NCI-H2081 treated with DMSO at 0.1 percent for 48 hours (cell line): ENCODE measurements at places on chromosomes 3 and 15.

DNA sequence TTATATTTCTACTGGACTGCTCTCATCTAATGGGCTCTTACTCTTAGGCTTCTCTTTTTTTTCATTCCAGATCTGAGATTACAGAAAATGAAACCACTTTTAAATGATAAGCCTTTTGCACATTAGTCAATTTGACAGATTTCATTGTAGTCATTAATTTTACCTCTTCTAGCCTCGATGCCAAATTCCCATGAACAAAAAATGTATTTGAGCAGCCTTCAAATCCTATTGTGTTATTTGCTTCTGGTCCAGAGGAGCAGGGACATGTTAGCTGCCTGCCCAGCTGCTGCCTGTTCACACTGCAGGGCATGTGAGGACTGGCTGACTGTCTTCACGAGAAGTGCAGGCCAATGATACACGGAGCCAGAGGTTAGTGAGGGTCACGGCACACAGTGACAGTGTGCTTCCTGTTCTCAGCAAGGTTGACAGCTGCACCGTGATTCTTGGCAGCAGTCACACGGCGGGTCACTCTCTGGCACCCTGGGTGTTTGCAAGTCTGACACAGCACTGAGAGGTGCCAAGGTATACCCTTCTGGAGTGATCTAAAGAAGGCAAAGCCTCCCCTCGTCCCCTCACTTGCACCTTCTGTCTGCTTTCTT is 40.8 kb downstream of the KAT2B start:
- DNase-seq = no peak

- DNase-seq = no peak
Measured at GRCh38 chr15:66238318-66238717, 15.2 kb downstream of the MEGF11 start.

DNA sequence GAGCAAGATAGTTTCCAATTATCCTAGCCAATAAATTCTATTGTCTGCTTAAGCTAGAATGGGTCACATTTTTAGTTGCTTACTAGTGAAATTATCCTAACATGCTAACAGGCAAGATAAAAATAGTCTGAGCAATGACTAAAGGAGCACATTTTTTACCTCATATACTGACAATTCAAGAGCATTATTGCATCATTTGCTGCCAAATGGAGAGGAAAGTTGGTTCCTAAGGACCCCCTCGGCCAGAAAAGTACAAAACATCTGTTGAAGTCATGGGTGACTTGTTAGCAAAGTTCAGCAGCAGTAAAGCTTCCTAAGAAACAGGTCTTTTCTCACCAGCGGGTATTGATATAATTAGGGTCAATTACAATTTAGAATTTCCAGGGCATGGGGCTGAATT is 1001.0 kb downstream of the FHIT start:
- no peak for DNase-seq

DNA sequence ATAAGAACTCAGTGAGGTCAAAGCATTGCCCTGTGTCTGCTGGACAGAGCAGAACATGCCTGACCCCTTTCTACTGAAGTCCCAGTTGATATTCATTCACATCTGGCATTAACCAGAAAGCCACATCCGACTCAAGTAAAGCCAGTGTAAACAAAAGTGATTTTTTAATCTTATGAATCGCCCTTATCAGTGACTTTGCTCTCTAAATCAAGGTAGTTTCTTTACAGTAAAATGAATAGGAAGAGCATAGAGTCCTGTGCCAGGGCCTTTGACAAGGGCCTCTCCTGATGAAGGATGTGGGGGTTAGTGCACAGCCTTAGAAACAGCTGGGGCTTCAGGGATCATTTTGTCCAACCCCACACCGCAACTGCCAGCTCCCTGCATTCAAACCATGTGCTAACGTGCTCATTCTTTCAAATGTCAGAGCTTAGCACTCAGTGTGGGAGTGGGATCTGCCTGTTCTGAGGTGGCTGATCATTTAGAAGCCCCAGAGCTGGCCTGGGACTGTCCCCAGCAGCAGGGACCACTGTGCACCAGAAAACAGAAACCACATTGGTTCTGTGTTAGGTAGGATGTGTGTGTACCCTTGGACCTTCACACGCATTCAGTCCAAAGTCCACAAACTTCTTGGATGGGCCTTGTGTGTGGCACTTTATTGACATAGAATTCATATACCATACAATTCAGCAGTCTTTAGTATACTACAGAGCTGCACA is 55.3 kb downstream of the CCR4 start:
- no peak for DNase-seq

DNA sequence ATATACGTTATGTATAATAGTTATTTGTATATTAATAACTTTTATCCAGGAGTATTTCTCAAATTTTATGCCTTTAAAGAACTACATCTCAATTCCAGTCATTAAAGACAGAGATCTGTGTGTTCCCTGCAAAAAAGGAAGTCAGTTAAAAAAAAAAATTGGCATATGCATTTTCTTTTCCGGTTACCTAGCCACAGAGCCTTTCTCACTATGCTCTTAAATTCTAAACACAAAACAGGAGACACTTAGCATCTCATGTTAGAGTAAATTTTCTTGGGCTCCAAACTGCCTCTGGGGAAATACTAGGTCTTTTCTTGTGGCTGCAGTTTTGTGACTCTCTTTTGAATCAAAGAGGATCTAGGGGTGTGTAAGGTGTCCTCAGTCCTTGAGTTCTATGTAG is 105.9 kb downstream of the KCNH8 start:
- DNase-seq = no peak

DNA sequence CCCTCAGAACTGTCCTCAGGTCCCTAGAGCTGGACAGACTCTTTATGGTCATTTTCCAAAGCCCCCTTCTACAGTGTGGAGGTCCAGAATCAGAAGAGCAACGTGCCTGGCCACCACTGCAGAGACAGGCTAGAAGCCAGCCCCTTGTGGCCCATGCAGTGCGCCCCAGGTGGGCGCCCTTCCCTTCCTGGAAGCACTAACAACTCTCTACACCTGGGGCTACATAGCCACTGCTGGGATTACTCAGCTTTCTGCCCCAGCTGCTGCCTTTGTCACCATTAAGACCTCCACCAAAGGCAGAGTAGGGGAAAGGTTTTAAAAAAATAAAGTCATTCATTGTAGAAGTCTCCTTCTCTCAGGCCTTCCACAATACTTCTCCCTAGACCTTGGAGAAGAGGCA is 2.3 kb downstream of the RASGRP1 start:
- no peak for DNase-seq

DNA sequence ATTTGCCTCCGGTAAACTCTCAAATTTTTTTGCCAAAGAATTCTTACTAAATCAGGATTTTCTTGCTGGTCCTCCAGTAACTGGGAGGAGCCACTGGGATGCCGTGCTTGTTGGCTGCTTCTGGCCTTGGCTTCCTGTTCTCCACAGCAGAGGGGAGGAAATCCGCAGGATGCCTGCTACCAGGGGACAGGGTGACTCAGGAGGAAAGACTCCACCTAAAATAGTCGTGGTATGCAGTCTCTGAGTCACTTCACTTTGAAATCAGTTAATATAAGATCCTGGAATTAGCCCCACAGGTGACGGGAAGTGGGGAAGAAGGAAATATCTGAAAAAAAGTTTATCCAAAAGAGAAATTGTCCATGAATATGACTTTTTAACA is 6.5 kb upstream of the TM4SF18 start:
- DNase-seq = peak; percentile 91

DNA sequence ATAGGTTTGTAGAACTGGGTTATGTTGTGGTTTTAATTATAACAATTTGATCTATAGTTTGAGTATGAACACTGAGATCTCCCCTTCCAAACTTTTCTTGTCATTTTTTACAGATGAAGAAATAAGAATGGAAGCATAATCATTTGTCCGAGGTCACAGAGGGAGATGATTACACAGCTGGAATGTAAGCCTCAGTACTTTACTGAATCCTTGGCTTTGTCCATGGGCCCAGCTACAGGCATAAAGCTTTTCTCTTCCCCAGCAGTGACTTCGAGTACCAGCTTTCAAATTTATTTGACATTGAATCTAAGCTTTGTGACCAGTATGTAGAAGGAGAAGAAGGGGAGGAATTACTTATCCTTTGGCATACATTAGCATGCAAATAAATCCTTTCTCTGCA is 80.9 kb upstream of the DCBLD2 start:
- DNase-seq = no peak

DNA sequence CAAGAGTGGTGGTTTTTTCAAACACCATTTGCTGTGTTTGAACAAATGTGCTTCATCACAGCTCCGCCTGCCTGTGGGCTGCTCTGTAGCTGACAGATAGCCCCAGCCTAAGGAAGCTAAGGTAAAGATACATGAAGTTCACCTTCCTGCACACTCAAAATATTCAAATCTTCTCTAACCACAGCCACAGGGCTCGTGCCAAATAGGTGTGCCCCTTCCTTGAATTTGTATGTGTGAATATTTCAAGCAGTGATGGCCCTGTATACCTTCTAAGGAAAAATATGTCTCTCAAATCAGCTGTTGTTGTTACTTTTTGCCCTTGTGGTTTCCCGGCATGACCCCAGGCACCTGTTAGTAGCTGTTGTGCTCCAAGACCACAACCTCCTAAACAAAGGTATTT is 92.8 kb downstream of the CCNL1 start:
- DNase-seq = no peak

- no peak for DNase-seq
Measured at GRCh38 chr3:49131576-49131975, 1.3 kb downstream of the LAMB2 start.

DNA sequence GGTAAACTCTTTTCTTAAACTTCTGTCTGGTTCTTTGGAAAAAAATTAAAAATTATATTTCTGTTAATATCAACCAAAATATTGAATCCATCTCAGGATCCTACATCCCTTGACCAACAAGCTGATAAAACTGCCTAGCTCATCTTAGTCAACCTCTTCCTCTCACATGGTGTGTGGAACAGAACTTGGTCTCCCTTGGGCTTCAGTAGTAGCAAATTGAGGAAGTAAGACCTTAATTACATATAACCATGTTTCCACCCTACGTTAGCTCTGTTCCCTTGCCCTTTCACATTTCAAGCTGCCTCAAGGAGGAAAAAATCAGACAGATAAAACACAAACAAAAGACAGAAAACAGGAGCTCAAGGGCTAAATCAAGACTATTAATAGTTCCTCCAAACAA is 116.4 kb downstream of the GREM1 start:
- DNase-seq = no peak

- no peak for DNase-seq
Measured at GRCh38 chr3:153249906-153250305, 87.9 kb downstream of the RAP2B start.

GRCh38 chr15:100596792-100597191 is 5.2 kb downstream of the LINS1 start:
- DNase-seq = no peak

GRCh38 chr15:25596644-25597562 is 158.1 kb upstream of the UBE3A start:
- no peak for DNase-seq

DNA sequence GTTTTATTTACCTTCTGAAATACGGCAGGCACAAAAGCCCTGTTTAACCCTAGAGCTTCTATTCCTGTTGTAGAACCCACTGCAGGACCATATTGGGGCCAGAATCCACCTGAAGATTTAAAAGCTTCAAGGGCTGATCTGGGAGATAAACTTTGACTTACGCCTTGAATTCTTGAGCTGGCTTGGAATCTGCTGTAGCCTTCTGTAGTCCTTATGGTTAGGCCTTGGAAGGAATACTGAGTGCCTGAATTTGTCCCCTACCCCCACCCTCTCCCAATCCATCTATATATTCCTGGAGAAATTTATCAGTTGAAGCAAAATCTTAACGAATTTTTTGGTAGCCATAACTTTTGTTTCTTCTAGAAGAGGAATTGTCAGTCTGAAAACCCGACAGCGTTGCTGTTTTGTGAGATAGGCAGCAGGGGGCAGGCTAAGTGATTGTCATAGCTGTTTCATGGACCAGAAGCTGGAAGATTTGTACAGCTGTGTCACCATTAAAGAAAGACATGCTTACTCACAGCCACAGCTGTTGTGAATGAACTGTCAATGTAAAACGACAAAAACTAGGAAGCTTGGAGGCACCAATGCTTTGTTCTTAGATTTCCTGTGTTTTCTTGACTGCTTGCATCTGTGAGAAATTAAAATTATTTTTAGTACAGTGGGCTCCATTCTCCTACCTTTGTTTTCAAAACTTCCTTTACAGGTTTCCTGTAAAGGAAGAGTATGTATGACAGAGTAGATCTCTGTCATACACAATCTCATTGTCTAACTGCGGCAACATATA is 12.8 kb downstream of the LXN start:
- DNase-seq = peak; percentile 53

DNA sequence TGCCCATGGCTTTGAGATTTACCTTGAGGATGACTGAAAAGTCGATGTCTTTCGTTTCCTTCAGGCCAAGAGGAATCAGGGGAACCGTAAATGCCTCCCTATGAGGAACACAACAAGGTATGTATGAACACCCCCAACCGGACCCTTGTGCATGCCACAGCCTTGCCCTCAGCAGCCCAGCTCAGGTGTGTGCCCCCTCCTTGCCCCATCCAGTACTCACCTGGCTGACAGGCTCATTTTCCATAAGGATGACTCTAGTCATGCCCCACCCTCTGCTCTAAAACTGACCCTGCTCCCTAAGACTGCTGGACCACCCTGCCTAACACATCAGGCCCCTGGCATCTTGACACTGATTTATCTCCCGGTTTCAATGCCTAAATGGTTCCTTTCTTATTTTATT is 270.0 kb downstream of the GOLGA6L6 start:
- DNase-seq = no peak

GRCh38 chr3:195729476-195730251 is 8.9 kb downstream of the MUC20 start:
- no peak for DNase-seq

DNA sequence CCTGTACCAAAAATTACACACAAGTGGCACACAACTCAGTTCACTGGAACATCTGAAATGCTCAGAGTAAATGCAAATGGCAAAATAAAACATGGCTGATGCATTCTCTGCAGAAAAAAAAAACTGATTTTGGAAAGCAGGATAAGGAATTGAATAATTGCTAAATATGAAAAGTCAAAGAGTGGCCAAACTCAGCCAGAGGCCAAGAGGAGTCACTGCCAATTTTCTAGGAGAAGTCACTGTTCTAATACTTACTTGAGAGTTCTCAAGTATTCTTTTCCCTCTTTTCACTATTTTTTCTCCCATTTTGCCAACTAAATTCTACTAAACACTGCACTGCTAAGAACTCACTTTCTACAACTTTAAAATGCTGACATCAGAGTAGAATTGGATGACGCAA is 1018.6 kb downstream of the TUSC7 start:
- no peak for DNase-seq

DNA sequence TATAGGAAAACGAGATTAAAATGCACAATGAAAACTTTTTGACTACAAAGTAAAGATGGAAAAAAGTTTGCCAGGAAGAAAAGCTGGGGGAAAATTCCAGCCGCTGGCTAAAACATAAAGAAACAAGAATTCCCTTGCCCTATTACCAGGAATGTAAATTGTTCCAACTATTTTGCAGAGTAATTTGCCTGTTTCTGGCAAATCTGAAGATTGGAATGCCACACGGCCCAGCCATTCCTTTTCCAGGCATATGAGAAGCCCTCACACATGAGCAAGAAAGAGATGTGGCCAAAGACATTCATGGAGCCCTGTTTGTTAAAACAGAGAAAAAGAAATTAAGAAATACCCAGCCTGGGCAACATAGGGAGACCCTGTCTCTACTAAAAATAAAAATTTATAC is 8.4 kb upstream of the GATA2 start:
- DNase-seq = no peak
